Tongue (tissue), 3 donors: ENCODE measurements at places on chromosomes 3 and 15. TPM values are rescaled to one million over a fixed set of nuclear protein-coding genes. Genes with fewer than 3 reads are reported as not detected.

EFCC1 gene
- total RNA-seq: 1.3 TPM

GRCh38 chr3:165440380-165440779, 244.2 kb upstream of the SLITRK3 start:
- no peak for DNase-seq

GRCh38 chr3:3080309-3080708, 29.9 kb downstream of the IL5RA start:
- DNase-seq: no peak

PSTPIP1 gene
- 5.3 TPM for total RNA-seq

POU1F1 gene
- total RNA-seq: not detected
